ENCODE measurements at places on chromosomes 5 and 9.

- no peak for DNase-seq
Observed at GRCh38 chr9:79028101-79028500, 543.7 kb upstream of the TLE4 start.

DNA sequence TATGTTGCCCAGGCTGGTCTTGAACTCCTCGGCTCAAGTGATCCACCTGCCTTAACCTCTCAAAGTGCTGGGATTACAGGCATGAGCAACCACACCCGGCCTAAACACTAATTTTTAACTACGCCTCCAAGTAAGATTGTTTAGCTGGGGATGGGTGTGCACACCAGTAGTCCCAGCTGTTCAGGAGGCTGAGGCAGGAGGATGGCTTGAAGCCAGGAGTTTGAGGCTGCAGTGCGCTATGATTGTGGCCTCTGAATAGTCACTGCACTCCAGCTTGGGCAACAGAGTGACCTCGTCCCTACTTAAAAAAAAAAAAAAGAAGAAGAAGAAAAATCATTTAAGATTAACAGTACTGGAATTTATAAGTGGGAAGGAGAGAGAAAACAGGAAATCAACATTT lies 90.8 kb upstream of the NR5A1 start:
- DNase-seq = no peak

DNA sequence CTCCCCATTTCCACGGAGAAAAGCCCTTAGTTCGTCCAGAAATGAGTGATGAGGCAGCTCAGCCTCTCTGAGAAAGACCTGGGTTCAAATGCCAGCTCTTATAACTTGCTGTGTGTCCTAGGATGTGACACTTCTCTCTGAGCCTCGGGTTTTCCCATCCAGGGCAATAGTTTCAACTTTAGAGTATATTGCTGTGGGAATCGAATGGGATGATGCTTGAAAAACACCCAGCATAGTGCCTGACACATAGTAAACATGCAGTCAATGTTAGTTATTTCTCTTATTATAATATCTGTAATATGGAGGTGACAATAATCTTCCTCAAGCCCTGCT lies 430 bp upstream of the MAPKAP1 start:
- no peak for DNase-seq

GRCh38 chr9:134776080-134776796 lies 104.4 kb upstream of the FCN2 start:
- DNase-seq = no peak

DNA sequence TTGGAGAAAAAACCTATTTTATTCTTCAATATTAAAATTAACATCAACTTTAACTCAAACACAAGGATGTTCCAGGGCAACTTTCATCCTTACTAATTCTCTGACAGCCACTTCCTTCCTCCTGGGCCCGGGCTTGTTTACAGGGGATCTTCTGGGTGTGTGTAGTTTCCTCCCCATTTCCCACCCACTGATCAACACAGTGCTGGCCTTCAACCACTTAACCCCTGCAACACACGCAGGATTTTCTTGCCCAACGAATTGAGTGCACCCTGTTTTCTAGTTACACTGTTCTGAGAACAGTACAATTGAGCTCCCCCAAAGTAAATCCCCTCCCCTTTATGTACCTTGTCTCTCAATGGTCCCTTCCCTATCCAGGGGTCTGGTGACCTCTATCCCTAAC lies 83.1 kb upstream of the RANBP3L start:
- no peak for DNase-seq

GRCh38 chr5:14272548-14273205 lies 129.5 kb downstream of the TRIO start:
- DNase-seq = no peak

DNA sequence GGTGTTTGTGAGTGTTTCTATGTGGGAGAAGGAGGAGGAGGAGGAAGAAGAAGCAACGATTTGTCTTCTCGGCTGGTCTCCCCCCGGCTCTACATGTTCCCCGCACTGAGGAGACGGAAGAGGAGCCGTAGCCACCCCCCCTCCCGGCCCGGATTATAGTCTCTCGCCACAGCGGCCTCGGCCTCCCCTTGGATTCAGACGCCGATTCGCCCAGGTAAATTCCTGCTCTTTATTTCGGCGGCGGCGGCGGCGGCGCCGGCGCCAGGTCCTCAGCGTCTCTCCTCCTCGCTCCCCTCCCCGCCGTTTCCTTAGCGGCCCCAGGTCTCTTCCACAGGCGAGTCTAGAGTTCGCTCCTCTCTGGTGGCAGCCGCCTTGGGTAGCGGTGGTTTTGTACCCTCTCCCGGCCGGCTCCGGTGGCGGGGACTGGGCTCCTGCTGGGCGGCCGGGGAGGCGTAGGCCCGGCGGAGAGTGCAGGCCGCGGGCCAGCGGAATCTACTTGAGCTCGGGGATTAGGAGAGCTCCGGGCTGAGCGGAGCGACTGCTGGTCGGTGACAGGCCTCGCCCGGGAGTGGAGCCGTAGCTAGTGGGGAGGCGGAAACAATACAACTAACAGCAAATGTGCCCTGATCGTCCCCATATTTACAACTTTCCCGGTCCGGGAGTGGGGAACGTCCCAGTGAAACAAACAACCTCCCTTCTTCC lies 547 bp downstream of the NIPBL start:
- DNase-seq = no peak

DNA sequence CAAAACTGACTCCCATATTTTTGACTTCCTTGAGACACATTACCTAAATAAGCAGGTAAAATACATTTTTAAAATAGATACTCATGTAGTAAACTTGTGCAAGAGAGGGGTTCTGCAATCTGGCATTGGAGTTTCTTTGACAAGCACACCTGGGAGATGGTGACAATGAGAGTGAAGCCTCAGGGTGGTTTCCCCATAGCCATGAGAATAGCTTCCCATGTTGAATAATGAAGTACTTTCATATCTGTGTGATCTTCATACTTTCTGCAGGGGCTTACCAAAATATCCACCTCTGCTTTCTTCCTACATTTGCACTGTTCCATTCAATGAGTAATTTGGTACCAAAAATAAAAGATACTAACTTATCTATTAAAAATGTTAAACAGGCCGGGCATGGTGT lies 44.7 kb upstream of the VCAN start:
- no peak for DNase-seq

DNA sequence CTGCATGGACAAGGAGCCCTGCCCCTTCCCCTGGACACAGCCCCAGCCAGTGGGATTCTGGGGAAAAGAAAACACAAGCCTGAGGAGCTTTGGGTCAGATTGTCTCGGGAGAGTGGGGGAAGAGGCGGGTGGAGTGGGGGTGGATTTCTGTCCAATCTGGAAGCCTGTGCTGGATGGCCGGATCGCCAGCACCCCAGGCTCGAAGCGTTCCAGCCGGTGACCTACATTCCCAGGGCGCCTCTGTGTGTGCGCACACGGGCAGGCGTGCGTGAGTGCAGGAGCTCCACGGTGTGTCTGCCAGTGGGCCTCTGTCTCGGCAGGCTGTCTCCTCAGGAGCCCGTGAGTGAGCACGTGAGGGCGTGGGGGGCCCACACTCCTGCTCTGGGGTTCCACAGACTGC lies 74.3 kb upstream of the DAB2IP start:
- DNase-seq = no peak

DNA sequence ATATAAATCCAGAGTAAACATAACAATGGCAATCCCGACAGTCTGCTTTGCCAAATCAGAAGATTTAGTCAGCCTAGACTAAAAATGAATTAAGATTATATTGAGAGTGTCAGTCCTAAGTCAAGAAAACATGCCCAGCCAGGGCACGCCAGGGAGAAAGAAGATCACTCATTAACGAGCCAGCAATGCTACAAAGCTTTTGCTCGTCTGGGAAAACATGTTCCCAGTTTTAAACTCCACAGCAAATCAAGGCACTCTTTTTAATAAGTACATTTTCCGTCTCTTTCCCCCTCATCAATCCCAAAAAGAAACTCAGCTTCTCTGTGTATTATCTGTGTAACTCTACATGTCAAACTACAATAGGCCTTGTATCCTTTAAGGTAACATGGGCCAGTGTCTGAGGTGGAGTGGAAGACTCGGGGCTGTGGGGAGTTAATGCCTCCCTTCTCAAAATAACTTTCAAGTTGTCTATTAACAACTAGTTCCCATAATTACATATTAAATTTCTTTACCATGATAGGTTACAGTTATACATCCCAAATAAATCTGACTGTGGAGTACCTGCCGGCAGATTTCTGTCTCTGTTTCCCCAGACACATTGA lies 40.9 kb downstream of the NFIB start:
- no peak for DNase-seq

- DNase-seq = no peak
Observed at GRCh38 chr5:2003690-2004365, 121.1 kb upstream of the IRX4 start.

- no peak for DNase-seq
Observed at GRCh38 chr5:98917433-98917832, 11.4 kb downstream of the CHD1 start.

DNA sequence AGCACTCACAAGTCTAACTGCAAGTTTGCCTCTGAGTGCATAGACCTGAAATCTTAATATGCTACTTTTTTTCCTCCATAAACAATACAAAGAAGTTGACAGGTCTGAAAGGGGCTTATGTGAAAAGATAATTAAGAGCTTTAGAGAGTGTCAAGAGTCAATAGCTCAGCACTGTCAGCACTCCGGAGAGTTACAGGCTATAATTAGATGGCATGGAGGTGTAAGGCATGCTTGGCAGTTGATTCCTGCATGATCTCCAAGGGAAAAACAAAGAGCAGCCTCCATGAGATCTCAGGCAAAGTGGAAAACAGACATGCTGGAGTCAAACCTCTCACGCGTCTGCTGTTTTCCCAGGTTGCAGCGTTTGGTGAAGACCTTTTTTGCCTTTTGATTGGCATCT lies 468.7 kb downstream of the TLE4 start:
- no peak for DNase-seq

DNA sequence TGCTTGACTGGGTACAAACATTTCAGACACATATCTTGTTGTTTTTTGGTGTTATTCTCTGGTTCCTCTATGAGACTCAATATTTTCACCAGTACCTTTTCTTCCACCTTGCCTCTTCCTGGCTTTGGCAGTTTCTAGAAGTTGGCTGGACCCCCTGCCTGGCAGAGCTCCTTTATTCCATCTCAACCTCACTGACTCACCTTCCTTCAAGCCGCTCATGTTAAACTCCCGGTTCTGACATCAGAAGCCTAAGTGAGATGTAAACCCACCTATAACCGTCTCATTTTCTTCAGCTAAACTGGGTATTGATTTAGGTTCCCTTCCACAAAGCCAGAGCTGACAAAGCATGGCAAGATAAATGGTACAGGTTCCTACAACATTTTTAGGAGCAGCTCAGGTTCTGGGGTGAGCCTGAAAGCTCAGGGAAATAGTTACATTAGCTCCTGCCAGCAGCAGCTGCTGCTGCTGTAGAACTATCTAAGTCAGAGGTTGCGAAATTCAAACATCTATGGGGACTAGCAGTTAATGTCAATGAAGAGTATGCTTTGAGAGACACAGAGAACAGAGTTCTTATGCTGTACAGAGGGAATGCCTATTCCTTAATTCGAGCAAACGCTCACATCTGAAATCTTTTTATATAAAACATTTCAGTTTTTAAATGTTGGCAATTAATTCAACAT lies 197.1 kb upstream of the NR3C1 start:
- DNase-seq = no peak

DNA sequence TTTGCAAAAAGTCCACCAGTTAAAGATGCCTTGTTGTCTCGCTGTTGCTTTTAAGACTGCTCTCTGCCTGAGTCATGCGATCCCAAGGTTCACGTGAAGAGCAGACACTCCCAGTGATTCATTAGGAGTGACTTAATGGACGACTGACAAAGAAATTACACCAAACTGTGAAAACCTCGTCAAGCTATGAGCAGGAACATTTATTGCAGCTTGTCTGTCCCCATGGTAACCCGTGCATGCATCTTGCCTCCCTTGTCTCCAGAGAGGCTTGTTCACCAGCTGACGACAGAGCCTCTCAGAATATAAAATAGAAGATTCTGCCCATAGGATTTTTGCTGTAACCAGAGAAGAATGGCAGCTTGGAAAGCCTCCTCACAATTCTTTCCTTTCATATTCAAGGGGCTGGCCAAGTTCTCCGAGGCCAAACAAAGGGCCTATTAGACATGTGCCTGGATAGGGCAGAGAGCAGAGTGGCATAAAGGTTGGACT lies 352.7 kb downstream of the SPOCK1 start:
- DNase-seq = peak; percentile 99

DNA sequence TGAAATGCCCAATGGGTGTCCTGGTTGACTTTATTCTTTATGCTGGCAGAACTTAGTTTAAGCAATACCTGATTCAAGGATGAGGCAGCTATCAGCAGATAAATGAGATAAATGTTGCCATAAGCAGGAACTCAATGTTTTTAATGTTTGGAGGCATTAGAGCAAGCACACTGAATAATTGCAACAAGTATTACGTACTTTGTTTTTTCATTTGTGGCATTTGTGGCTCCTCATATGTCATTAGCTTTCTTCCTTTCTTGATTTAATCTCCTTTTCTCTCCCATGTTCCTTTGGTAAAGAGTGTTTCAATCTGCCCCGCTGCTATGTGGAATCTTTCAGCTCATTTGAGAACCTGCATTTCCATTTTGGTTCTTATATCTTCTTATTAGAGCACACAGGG lies 6.4 kb upstream of the NR3C1 start:
- DNase-seq = no peak

DNA sequence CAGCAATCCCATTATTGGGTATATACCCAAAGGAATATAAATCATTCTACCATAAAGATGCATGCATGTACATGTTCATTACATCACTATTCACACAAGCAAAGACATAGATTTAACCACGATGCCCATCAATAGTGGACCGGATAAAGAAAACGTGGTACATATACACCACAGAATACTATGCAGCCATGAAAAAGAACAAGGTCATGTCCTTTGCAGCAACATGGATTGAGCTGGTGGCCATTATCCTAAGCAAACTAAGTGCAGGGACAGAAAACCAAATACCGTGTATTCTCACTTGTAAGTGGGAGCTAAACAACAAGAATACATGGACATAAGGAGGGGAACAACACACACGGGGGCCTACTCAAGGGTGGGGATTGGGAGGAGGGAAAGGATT lies 33.8 kb upstream of the LAMC3 start:
- DNase-seq = no peak

GRCh38 chr9:121786998-121787422 lies 135.6 kb downstream of the DAB2IP start:
- DNase-seq = no peak

DNA sequence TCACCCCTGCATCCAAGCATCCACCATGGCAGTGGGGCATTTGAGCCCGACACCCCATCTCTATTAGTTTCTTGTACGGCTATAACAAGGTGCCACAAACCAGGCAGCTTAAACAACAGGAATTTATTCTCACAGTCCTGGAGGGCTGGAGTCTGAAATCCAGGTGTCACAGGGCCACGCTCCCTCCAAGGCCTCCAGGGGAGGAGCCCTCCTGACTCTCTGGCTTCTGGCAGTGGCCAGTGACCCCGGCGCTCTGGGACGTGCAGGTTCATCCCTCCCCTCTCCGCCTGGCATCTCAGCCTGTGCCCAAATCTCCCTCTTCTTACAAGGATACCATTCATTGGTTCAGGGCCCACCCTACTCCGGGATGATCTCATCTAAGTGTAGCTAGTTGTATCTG lies 394.5 kb upstream of the IRX1 start:
- no peak for DNase-seq

GRCh38 chr5:66704790-66705425 lies 108.7 kb downstream of the MAST4 start:
- DNase-seq = no peak
